Foreskin melanocyte (primary cell): ENCODE measurements at places on chromosomes 2 and 18.

DNA sequence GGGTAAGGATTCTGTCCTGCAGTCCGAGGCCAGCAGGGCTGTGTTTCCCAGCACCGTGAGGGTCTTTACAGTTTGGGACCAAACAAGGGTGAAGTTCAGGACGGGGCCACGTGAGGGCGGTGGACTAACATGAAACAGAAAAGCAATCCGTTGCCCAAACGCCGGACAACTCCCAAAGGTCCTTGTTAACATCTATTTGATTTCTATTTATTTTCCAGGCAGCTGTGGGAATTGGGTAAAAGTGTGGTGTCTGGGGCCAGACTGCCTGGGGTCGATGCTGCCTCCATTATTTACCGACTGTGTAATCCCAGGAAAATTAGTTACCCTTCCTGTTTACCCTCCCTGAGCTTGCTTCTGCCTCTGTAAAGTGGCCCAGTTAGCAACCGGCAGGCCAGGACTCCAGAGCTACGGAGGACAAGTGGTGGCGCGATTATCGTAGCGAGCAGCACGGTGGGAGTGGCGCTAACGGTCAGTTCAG lies 66.3 kb upstream of the TCF7L1 start:
- DNase-seq: peak; percentile 69

GRCh38 chr18:2223849-2224248 lies 347.5 kb downstream of the METTL4 start:
- no peak for DNase-seq

GRCh38 chr2:232504438-232504837 lies 15.8 kb upstream of the PRSS56 start:
- no peak for DNase-seq

DNA sequence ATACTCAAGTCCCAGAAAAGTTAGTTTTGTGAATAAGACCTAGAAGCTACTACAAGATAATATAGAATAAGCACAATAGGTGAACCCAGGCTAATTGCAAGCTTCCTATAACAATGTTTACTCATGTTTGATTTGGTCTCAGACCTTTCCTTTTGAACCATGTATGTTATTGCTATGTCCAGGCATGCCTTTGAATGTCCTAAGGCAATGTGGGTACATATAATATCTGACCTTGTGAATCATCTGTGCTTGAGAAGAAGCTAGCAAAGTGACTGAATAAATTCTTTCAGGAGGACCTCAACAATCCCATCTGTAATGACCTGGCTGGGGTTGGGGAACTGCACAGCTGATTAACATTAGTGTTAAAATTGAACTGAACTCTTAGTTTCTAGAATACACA lies 1285.9 kb upstream of the CELF4 start:
- DNase-seq: no peak

GRCh38 chr2:240105982-240106381 lies 30.1 kb downstream of the COPS9 start:
- DNase-seq: no peak

- no peak for DNase-seq
These were observed at the start of gene FHOD3 for GRCh38 chr18:36297417-36298125. Gene FHOD3, plus strand, starts transcription at chr18:36297713. Its CDS starts 123 bp downstream, at chr18:36297836.

DNA sequence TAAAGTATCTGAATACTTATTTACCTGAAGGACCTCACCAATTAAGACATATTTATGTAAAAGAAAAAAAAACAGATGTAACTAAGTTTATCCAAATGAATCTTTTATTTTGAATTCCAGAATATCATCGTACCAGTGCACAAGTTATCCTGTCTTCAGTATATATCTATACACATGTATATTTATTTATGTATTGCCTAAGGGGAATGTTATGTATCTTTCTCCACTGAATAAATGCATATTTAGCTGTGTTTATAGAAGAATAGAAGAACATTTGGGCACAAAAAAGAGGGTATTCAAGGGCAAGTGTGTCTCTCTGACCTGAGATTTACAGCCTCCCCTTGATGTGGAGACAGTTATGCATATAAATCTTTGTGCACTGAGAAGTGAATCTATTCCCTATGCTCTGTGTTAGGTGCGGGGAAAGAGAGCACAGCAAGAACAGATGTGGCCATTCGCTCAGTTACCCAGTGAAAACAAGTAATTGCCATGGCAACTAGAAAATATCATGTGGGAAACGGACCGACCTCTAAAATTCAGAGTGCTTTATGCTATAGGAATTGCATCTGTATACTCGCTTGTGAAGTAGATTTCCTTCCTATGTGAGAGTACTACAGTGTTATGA lies 39.5 kb upstream of the ASXL3 start:
- DNase-seq: no peak

- no peak for DNase-seq
These were observed 127.8 kb downstream of the ARHGAP28 start for GRCh38 chr18:6857300-6857699.

GRCh38 chr2:180115675-180116074 lies 108.6 kb upstream of the CWC22 start:
- no peak for DNase-seq

DNA sequence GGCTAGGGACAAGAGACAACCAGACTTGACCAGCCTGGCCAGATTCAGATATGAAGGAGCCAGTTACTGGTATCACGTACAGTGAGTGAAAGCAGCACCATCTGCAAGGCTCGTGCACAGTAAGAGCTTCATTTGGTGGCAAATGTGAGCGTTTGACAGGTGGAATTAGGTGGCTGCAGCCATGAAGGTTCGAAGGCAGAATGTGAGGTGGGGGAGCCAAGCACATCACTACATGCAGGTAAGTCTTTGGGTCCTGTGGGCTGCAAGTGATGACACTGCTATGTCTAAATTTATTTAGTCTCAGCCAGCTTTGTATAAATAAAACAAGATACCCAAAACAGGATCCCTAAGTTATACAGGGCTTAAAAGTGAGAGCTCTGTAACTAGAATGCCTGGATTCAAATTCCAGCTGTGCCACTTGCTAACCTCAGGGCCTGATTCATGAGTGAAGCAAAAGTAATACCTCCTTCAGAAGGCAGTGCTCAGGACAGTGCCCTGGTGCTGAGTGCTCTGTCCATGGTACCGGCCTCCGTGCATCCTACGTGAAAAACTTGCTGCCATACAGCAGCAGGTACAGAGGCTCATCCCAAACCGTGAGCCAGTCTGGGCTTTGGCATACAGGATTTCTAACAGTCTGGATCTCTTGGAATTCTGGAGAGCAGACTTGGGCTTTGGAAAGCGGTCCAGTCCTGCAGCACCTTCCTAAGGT lies 18.6 kb downstream of the DDX18 start:
- no peak for DNase-seq

DNA sequence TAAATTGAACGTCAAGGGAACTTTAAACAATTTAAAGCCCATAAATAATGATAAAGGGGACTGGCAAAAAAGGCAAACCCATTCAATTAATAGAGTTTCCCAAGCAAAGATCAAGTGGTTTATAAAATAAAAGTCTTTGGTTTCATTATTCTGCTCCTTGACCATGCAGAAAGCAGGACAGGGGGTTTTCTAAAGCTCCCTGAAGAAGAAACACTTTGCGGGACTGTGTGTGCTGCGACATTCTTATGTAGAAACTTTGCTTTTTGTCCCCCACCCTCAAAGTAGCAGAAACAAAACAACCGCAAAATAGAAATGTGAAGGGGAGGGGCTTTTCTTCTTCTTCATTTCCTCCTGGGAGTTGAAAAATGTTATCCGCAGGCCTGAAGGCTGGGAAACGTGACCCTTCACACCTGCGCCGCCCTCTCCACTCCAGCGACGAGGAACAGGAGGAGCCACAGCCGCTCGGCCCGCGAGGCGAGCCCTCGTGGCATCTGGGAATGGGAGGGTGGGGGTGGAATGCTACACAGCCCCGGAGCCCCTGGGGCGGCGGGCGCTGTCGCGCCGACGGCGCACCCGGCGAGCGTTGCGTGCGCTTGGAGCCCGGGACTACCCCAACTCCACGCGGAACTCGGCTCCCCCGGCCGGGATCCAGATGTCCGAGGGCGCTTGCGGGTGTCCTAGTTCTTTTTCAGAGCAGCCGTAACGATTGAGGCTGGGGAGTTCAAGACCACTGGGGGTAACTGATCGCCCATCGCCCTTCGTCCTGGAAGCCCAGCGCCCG lies 4.3 kb upstream of the GBX2 start:
- DNase-seq: no peak

- no peak for DNase-seq
These were observed 105.6 kb upstream of the ST3GAL5 start for GRCh38 chr2:85994421-85994777.

- DNase-seq: no peak
These were observed 165.2 kb upstream of the MSH6 start for GRCh38 chr2:47617523-47618271.

DNA sequence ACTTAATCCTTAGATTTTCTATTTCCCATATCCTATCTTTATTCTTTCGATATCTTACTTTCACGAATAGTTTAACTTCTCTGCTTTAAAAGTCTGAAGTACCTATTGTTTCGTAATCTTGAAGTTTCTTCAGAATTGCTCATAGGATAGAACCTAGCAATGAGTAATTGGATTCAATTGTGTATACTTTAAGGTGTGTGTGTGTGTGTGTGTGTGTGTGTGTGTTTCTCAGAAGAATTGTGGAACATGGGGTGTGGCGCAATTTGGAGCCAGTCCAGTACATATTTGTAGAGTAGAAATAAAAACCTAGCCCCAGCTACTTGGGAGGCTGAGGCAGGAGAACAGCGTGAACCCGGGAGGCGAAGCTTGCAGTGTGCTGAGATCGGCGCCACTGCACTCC lies 897.6 kb downstream of the BCL11A start:
- no peak for DNase-seq
